NCI-H187 (cell line): ENCODE measurements at places on chromosomes 12 and 14.

DNA sequence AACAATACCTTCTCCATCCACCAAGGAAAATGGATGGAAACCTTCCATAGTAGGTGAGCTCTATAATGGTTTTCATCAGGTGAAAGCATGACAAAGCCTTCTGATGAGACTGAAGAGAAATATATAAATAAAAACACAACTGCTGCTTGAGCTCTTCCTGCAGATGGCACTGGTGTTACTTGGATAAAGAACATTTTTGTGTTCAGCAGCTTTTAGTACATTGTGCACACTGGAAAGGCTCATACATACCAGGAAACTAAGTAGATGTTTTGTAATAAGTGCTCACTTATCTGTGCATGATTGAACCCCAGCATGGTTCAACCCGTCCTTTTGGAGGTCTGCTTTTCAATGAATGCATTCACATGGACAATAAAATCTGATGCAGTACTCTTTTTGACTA lies 357.3 kb upstream of the MIS18BP1 start:
- peak; percentile 7 for DNase-seq

DNA sequence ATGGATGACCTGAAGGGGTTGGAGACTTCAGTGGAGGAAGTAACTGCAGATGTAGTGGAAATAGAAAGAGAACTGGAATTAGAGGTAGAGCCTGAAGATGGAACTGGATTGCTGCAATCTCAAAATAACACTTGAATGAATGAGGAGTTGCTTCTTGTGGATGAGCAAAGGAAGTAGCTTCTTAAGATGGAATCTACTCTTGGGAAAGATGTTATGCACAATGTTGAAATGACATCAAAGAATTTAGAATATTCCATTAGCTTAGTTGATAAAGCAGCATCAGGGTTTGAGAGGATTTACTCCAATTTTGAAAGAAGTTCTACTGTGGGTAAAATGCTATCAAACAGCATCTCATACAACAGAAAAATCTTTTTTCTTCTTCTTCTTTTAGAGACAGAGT lies 186.4 kb upstream of the PRKD1 start:
- no peak for DNase-seq

DNA sequence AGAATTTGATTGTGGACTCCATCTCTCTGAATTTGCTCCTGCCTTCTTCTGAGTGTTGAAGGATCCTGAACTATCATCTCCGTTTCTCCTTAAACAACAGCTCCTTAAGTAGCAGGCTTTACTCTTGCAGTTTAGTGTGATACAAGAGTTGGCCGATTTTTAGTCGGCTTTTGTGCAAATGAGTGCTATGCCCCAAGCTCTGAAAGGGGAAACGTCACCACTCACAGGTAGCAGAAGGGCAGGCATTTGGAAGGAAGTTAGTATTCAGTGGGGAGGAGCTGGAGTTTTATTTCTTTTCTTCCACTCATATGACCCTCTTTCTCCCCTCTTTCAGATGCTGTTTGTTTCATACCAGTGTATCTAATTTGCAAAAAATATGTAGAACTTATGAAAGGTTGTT lies 36.5 kb upstream of the LRRC10 start:
- no peak for DNase-seq

- DNase-seq, result no peak
These were observed 34.9 kb upstream of the SIX1 start for GRCh38 chr14:60684203-60684602.

DNA sequence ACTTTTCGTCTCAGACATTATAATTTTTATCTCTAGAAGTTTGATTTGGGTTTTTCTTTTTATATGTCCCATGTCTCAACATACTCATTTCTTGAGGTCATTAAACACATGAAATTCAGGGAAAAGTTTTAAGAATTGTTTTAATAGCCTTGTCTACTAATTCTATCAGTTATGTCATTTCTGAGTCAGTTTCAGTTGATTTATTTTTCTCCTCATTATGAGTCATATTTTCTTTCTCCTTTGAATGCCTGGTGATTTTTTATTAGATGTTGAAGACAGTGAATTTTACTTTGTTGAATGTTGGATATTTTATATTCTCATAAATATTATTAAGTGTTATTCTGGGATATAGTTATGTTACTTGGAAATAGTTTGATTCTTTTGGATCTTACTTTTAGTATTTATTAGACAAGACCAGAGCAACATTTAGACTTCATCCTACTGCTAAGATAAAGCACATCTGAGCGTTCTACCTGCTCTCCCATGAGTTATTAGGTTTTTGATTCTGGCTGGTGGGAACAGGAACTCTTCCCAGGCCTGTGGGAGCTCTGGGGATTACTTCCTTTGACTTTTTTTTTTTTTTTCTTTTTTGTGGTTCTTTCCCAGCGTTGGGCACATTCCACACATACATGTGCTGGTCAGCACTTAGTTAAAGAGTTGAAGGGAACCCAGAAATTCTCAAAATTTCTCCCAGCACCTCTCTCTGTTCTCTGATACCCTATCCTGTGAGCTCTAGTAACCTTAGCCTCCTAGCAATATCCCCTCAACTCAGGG lies 1157.7 kb downstream of the BCL11B start:
- no peak for DNase-seq

GRCh38 chr14:76917745-76918255 lies 91.6 kb downstream of the LRRC74A start:
- DNase-seq, result peak; percentile 93

DNA sequence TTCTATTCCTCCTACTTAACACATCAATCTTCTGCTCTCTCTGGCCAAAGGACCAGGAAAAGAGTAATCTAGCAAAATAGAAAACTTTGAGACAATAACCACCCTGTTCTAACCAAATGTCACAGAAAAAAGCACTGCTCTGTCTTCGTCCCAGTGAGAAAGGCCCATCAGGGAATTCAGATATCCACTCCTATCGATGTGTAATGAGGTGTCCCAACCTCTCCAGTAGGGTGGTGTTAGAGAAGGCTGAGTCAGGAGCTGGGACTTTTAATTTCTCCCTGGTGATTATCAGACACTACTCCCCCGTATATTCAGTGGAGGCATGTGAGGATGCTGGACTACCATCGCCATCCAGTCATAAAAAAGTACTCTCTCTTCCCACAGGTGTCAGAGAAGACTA lies 130.3 kb downstream of the TMTC3 start:
- no peak for DNase-seq

- no peak for DNase-seq
These were observed 377.5 kb downstream of the DIO2 start for GRCh38 chr14:79833781-79834180.

DNA sequence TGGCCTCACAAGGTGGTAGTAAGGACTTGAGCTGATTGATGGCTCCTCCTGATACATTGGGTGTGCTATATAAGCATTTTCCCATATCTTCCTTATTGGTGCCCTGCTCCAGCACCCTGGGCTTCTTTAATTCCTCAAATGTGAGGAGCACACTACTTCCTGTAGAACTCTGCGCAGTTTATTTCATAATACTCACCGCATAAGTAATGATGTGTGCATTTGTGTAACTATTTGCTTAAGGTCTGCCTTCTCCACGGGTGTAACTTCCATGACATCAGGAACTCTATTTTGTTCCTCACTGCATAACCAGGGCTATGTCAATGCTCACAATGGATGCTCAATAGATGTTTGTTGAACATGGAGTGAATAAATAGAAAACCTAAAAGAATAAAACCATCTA lies 392.2 kb downstream of the SEC23A start:
- DNase-seq, result no peak

DNA sequence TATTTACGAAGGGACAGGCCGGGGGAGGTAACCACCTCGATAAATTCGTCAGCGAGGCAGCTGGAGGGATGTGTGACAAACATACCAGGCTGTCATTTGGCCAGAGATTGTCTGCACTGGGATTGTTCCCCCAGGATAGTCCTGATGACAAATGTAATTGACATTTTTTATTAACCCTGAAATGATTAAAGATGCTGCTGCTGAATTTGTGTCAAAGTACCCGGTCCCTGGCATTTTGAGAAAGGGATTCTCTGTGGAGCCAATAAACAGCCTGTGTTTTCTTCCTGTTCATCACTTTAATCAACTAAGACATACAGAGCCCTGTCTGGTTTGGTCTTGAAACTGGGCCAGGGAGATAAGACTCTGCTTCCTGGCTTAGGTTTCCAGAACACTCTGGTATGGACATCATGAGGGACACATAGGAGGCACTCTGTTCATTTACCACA lies 117.6 kb downstream of the SLC25A47 start:
- DNase-seq, result no peak

GRCh38 chr12:105947906-105948305 lies 190.8 kb downstream of the NUAK1 start:
- DNase-seq, result no peak

- DNase-seq, result no peak
These were observed 3.1 kb downstream of the MCRS1 start for GRCh38 chr12:49564686-49565405.

- DNase-seq, result no peak
These were observed 196.2 kb downstream of the CHST11 start for GRCh38 chr12:104652910-104653309.

DNA sequence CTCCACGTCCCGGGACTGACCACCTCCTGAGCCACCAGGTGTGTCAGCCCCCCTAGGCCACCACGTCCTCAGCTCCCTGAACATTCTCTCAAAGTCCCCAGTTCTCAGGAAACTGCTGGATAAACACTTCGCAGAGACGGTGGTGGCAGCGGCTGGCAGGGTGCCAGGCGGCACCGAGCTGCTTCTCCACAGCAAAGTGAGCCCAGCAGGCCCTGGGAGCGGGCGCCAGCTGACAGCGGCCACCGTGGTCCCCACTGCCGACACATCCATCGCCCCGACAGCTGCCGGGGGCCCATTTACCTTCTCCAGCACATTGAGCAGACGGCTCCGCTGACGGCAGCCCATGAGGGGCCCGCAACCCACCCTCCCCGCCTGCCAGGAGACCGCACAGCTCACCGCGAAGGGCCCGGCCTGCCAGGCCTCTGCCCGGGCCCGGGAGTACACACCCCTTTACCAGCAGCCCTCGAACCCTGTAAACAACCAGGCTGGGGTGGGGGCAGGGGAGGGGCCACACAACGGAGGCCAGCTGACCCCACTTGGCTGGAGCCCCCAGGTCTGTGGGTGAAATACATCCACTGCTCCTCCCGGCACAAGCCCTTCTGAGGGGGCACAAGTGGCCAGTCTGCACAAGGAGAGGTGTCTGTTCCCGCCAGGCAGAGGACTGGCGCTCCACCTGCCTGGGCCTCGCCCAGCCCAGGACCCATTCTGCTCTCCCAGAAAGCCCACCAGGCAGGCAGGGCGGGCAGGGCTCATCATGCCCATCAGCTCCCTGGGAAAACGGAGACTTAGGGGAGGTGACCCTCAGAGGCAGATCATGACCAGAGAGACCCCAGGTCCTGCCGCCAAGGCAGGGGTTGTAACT lies 10.5 kb downstream of the AKT1 start:
- DNase-seq, result no peak

DNA sequence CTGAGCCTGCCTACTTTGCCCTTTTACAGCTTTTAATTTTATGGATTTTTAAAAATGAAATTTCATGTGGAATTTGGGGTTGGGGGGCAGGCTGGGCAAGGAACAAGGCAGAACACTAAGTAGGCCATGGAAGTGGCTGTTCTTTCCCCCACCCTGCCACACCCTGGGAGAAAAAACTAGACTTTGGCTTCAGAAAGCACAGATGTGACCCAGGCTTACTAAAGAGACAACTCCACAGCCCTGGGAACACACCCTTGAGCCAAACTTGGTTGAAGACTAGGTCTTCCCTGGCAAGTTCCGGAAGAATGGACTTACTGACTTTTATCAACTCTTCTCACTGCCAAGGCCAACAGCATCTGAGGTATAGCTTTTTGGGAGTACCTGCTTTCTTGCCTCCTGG lies 40.3 kb downstream of the BAZ2A start:
- no peak for DNase-seq

DNA sequence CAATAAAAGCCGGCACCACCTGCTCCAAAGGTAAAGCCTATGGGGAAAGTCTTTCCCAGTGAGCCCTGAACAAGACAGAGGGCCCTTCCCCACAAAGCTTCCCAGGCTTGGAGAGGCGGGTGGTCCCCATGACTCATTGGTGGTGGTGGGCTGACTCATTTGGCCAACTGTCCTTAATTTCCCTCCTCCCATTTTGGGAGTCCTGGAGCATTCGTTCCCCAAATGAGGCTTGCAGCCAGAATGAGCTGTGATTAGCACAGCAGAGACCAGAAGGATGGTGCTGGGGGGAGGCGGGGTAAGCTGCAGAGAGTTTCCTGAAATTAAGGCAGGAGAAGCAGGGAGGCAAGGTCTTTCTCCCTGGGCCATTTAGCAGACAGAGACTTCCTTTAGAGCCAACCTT lies 241.7 kb downstream of the DPF3 start:
- DNase-seq, result no peak

DNA sequence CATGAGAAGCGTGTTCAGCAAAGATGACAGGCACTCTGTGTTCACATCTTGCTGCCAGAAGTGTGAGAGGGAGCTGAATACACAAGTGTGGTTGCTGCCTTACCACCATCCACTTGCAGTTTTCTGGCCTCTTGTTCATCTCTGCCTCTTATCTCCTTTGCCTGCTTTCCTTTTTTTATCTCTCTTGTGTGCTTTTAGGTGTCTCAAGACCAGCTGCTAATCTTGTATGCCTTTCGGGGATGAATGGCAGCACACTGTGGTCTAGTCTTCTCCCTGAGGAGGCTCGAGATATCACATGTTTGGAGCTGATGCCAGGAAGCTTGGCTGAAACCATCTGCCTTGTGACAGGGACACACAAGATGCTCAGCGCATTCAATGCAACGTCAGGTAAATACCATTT lies 17.2 kb downstream of the FAM234B start:
- no peak for DNase-seq

DNA sequence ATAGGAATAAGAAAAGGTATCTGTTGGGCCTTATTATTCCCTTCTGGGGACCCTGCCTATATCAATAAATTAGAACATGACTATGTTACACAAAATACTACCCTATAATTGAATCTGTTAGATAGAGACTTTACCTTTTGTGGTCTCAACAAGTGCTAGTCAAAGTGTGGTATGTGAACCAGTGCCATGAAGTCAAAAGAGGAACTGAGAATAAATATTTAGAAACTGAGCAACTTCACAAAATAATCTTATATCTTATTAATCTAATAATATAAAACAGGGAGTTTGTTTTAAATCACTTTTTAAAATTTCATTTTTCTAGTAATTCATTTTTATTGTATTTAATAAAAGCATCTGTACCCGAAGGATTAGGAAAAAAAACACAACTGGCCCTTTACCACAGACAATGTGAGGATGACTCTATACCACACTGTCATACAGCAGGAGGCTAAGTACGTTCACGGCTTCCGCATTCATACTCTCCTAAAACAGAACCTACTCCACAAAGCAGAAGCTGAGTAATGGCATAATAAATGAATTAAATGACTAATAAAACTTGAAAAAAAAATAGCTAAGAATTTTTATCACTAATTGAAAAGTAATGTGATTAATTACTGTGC lies 42.1 kb downstream of the SEC23A start:
- DNase-seq, result no peak

DNA sequence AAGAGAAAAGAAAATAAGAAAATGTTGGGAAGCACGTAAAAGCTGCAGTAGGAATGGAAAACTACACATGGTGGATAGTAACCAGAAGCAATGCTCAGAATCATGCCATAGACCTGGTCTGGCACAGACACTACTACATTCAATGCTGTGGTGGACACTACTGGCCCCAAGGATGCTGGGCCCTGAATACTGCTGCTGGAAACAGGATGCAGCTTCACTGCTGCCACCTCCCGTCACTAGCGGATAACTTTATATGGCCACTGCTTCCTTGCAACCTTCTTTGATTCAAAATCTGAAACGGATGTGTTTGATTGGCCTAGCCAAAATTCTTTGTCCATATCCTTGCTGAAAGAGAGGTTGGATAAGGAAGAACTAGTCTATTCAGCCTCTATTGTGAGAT lies 30.7 kb downstream of the ADCY6 start:
- no peak for DNase-seq
